ENCODE measurements at places on chromosomes 6 and 20.

GRCh38 chr6:166739976-166740318, 112.9 kb upstream of the RPS6KA2 start:
- no peak for DNase-seq

GRCh38 chr6:19837511-19838441, 606 bp downstream of the ID4 start:
- DNase-seq, result no peak

DNA sequence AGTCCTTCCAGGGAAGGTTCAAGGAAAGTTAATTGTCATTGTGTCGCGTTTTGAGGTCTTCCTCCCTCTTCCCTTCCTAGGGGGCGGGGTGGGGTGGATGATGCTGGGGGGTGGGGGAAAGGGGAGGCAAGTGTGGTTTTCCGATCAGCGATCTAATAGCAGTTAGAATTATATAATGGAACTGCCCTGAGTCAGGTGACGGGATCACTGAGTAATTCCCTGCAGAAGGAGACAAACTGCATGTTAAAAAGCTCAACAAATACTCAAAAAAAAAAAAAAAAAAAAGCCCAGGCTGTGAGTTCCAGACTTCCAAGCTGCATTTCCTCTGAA, 240.4 kb downstream of the PHACTR1 start:
- DNase-seq, result no peak

- DNase-seq, result no peak
Measured at GRCh38 chr6:89146718-89147700, 1.2 kb downstream of the PM20D2 start.

- no peak for DNase-seq
Measured at GRCh38 chr6:81093051-81093450, 659.4 kb downstream of the TENT5A start.

- DNase-seq, result no peak
Measured at GRCh38 chr6:48744948-48745347, 634.0 kb upstream of the PTCHD4 start.

GRCh38 chr6:11589261-11589660, 51.7 kb downstream of the TMEM170B start:
- no peak for DNase-seq

DNA sequence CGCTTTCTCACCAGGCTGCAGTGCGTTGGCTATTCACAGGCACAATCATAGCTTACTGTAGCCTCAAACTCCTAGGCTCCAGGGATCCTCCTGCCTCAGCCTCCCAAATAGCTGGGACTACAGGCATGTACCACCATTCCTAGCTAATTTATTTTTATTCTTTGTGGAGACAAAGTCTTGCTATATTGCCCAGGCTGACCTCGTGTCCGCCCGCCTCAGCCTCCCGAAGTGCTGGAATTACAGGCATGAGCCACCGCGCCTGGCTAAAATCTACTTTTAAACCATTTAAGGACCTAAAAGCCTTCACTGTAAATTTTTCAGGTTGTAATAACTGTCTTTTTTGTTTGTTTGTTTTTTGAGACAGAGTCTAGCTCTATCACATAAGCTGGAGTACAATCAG, 15.2 kb downstream of the SAMHD1 start:
- DNase-seq, result no peak

DNA sequence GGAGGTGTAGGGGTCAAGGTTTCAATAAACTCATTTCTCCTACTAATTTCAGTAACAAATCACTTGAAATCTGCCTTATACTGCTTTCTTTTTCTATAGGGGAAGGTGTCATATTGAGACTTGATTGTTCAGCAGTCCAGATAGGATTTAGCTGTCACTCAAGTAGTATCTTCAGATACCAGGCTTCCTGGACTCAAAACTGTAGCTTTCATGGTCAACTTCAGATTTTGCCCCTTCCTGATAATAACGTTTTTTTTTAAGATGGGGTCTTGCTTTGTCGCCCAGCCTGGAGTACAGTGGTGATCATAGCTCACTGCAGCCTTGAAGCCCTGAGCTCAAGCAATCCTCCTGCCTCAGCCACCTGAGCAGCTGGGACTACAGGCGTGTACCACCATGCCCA, 77.8 kb downstream of the JAG1 start:
- DNase-seq, result no peak

GRCh38 chr20:19735446-19735845, 22.6 kb upstream of the RIN2 start:
- DNase-seq, result peak; percentile 17

GRCh38 chr6:118893064-118893806, 717 bp upstream of the ASF1A start:
- DNase-seq, result no peak

DNA sequence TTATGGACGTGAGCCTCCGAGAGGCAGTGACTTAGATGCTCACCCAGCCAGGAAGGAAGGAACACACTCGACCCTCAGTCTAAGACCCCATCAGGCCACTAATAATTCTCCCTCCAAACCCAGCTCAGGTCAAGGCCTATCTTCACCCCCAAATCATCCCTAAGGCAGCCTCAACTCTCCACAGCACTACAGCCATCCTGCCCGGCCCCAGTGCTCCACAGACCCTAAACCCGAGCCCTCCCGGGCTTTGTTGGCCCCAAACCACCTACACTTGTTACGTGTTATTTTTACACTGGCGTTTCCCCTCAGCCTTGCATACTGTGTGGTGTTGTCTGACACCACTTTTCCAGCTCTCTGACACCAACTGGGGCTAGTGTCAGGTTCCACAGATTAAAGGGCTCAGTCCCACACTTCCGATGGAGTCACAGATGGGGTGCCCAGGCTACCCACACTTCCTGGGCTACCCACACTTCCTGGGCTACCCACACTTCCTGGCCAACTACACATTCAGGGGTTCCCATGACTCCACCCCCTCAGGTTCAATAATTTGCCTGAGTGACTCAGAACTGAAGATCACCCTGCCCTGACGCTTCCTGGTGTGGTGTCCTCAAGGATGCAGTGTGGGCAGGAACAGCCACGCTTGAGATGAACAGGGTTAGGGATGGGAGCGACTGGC, 25.3 kb downstream of the RBCK1 start:
- peak; percentile 53 for DNase-seq

DNA sequence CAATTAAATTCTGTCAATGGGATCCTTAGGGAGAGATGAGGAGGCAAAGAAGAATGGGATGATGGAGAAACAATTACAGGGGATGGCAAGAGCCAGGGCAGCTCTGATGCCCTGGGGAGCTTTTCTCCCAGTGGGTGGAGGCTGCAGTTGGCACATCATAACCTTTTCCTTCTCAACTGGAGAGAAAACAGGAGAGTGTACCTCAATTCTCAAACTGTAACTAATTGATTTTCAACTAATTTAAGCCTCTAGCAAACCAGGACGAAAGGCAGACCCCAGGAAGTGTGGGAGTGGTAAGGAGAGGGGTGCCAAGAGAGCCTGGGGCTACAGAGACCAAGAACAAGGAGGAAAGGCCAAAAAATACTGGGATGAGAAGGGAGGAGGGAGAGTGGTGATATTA, 5.7 kb downstream of the BMP5 start:
- DNase-seq, result no peak

GRCh38 chr20:16476032-16476431, 97.2 kb downstream of the KIF16B start:
- DNase-seq, result no peak

DNA sequence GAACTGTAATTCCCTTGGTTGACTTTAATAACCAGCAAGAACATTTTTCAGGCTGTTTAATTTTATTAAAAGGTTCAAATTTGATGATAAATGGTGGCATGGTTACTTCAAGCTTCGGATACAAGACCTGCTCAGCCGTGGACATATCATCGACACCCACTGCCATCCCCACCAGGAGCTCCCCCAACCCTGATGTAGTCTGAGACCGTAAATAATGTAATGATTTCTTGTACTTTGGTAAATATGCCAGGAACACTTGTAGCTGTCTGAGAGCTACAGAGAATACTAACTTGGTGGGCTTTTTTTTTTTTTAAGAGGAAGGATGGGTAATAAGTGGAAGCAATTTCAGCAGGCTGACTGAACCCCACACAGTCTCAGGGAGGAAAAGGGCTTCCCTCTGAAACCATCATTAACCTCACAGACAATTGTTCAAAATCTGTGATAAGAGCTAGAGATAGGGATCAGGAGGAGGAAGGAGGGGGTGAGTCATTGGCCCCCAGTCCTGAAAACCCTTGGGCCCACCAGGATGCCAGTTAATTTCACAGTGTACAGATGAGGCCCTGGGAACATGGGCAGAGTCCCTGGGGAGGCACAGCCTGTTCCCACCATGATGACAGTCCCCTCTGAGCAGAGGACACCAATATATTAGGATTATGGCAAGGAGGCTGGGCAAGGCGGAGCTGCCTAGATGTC, 56.0 kb downstream of the APCDD1L start:
- no peak for DNase-seq

- DNase-seq, result no peak
Measured at GRCh38 chr6:159800141-159800865, at the start of gene PNLDC1. PNLDC1 (plus strand) TSS chr6:159800276; CDS start chr6:159800308, 32 bp downstream.

DNA sequence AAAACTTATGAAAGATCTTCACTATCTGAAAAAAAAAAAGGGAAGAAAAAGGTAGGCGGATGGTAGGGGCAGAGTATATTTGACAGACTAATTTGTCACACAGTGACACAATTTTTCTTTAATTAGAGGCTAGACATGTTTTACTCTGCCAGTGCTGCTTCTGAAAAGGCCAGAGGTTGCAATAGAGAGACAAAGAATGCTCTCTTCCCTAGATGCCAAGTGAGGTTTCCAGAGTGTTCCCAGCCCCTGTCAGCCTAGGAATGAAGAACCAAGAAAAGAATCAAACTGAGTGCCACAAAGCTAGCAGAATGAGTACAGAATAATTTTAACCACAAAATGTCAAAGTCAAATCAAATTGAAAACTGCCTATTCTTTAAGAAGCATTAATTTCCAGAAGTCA, 13.0 kb downstream of the PNISR start:
- no peak for DNase-seq

DNA sequence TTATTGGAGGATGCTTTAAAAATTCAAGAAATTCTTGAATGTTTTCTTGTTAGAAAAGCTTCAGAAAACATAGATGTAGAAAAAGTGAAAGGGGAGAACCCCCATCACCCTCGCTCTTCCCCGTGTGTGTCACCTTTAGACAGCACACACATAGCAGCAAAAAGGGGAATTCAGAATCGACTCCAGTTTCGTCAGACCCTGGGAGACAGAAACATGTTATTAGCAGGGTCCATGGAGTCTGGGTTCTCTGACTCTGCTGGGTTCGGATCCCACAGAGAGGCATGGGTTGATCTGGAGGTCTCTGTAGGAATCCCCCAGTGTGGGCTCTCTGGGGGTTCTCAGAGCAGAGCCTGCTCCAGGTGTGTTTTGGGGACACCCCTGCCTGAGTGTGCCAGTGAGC, 43.7 kb downstream of the ARHGAP40 start:
- DNase-seq, result no peak

DNA sequence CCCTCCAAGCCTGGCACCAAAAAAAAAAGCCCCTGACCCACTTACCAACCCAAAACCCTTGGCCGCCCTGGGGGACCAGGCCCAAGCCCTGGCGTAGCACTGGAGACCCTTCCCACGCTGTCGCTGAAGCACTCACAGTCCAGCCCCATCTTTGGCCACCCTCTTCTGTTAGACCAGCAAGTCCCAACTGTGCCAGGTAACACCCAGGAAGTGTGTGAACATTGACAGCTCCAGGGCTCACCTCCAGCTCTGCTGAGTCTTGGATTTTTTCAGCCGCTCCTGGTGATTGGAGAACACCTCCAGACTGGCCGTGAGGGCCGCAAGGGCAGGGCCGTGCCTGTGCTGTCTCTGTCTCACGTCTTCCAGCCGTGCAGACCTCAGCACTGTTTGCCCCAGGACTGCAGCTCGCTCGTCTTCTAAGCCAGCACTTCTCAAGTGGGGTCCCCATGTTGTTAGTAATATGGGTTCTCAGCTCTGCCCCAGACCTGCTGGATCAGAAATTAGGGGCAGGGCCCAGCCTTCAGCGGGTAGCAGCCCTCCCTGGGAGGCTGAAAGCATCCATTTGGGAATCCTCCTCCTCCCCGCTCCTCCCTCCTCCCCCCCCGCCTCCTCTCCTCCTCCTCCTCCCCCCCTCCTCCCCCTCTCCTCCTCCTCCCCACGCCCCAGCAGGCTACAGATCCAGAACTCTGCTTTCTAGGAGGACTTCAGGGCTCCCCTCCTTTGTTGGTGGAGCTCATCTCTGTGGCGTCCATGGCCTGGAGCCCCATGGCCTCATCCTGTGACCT, 18.1 kb downstream of the NPEPL1 start:
- DNase-seq, result no peak

DNA sequence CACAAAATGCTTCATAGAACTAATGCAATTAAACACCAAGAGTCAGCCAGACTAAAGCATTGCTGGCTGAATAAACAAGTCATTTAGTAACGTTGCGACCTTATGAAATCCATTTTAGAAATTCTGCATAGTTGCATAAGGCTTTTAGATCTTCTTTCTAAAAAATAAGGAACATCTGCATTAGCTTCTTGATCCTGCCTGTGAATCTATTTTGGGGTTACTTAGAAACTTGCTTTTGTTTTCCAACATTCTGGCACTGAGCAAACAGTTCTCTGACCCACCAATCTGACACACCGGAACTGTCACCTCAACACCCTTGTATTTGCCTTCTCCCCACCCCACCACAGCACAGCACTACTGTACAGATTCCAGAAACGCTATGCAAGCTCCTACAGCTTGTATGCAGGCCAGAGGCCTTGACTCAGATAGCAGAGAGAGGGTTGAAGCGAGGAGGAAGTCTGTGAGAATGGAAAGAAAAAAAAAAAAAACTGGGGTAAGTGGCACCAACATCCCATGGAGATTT, 55.0 kb downstream of the KIF13A start:
- DNase-seq, result no peak

DNA sequence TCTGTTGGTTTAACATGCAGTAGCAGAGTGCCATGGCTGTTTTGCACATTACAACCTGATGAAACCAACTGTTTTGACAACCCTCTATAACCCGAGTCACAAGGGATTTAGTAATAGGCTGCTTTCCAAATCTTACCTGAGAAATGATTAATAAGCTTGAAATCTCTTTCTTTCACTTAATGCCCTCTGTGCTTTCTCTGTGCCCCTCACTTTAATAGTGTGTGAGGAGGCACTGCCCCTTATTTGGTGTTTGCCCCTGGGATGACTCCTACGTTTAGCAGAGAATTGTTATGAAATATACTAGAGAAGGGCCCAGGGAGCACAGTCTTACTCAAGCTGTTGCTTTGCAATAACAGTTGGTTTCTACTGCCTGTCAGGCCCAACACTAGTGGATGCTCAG, 31.0 kb upstream of the PTCHD4 start:
- no peak for DNase-seq
